Lower leg skin (tissue), 4 donors: ENCODE measurements at places on chromosomes 11 and 22. TPM values are rescaled to one million over a fixed set of nuclear protein-coding genes. Genes with fewer than 3 reads are reported as not detected.

RASD2 gene
- total RNA-seq = 0.55 TPM

OOSP2 gene
- total RNA-seq = not detected

VPREB1 gene
- total RNA-seq = not detected

BIRC2 gene
- 39.3 TPM for total RNA-seq

PLEKHB1 gene
- 14.7 TPM for total RNA-seq

MUC5AC gene
- total RNA-seq = 0.02 TPM

APOA1 gene
- total RNA-seq = 1.7 TPM
